ENCODE measurements at places on chromosomes 3 and 15.

DNA sequence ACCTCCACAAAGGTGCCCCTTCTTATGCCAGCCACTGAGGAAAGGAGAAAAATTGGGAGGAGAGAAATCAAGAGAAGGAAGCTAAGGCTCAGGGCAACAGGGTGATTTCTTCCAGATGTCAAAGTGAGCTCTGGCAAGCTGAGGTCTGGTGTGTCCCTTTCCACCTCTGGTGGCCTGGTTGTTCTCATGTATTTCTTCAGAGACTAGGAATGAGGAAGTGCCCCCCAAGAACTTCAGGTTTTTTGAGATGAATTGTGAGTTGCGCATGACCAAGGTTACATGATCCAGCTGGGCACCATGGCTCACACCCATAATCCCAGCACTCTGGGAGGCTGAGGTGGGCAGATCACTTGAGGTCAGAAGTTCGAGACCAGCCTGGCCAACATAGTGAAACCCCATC lies 5.6 kb downstream of the RAB6B start:
- DNase-seq: no peak

- DNase-seq: no peak
These were observed 119.2 kb upstream of the TP63 start for GRCh38 chr3:189512039-189512438.

DNA sequence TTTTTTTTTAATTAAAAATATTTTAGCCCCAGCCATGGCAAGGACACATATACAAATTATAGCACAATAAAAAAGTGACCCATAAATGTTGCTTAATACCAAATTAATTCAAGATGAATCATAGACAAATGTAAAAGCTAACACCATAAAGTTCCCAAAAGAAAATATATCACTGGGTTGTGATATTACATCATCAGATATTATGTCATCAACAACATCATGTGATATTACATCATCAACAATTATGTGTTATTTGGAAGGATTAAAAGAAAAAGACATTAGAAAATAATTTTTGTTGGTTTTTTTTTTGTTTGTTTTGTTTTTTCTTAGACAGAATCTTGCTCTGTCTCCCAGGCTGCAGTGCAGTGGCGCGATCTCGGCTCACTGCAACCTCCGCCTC lies 34.5 kb upstream of the ABHD10 start:
- DNase-seq: no peak

- no peak for DNase-seq
These were observed 116.9 kb downstream of the ALDH1A2 start for GRCh38 chr15:57948351-57949289.

- DNase-seq: no peak
These were observed 70.2 kb upstream of the WNT7A start for GRCh38 chr3:13950042-13950441.

DNA sequence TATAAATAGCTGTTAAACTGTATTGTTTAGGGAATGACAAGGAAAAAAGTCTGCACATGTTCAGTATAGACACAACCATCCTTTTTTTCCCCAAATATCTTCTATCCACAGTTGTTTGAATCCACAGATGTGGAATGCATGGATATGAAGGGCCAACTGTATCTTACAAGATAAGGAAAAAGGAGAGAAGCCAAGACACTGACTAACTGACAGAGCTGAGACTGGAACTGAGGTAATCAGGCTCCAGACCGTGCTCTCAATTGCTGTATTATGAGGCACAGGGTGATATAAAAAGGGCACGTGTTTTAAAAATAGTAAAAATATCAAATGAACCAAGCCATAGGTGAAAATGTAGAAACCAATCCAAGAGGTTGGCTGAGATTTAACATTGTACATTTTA lies 49.0 kb downstream of the DHX36 start:
- no peak for DNase-seq

DNA sequence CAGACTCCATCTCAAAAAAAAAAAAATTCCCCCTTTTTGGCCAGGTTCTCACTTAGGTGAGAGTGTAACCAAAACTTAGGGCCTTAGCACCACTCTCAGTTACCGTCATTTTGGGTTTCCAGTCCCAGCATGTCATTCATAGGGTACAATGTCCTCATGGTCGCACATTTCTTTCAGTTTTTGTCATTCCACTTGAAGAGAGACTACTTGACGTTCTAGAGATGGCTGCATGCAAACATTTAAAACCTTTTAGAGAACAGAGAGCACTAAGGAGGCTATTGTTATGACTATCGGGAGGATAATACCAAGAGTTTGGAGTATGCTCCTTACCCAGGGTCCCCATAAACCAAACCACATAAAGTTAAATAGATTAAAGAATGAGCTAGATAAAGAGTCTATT lies 37.9 kb upstream of the THUMPD3 start:
- no peak for DNase-seq

- DNase-seq: no peak
These were observed 19.4 kb upstream of the CX3CR1 start for GRCh38 chr3:39299279-39299678.

- DNase-seq: no peak
These were observed 202.2 kb downstream of the TIGIT start for GRCh38 chr3:114496021-114496434.

- DNase-seq: no peak
These were observed 151.9 kb downstream of the FAM43A start for GRCh38 chr3:194837457-194838127.

- no peak for DNase-seq
These were observed 24.2 kb upstream of the SLC4A7 start for GRCh38 chr3:27508424-27508823.

DNA sequence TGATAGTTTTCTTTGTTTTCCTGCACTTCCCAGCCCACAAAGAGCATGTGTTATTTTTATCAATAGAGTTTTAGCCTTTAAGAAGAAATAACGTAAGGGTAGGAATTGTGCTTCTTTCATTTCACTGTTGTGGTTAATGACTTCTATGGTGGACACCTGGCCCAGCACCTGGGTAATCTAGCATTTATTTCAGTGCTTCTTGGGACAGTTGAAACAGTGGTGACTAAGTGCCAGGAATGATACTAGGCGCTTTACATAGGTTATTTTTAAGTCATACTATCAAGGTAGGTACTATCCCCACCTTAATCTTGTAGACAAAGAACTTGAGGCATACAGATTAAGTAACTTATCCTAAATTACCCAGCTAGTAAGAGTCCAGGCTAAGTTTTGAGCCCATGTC lies 243.8 kb downstream of the SOX2 start:
- no peak for DNase-seq

Data from hematopoietic multipotent progenitor cell treated with erythropoietin and hydrocortisone succinate and interleukin-3 and kit ligand, for 15 days (in vitro differentiated cells).